ENCODE measurements at places on chromosomes 3 and 15. TPM values are rescaled to one million over a fixed set of nuclear protein-coding genes. Genes with fewer than 3 reads are reported as not detected.

DNA sequence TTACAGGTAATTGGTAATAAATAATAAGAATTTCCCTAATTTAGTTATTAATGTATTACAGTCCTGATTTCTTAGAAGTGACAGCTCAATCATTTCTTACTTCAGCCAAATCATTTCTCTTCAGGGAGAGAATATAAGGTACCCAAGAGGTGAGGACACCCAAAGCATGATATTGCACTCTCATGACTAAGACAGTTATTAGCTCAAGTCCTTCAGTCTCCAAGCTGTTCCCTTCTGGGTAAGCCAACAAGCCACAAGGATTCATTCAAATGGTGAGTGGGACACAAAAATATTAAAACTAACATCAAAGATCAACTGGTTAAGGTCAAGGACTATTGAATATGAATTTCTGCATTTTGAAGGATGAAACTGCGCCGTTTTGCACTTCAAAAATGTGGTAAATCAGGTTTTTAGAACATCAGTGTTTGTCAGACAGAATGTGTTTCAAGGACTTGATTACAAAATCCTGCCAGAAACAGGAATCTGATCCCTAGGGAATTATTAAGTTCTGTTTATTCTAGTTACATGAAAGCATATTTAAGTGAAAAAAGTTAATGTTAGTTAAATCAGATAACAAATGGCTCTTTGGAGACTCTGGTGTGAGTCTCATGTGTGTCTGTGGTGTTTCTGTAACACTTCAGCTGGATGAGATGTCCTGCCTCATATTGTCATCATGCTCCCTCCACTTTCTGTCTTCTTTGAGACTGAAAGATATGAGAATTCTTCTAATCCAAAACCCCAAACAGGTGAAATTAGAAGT, 101.7 kb upstream of the COL8A1 start:
- no peak for DNase-seq

The CCDC13 gene
- not detected for total RNA-seq

The THPO gene
- not detected for total RNA-seq

DNA sequence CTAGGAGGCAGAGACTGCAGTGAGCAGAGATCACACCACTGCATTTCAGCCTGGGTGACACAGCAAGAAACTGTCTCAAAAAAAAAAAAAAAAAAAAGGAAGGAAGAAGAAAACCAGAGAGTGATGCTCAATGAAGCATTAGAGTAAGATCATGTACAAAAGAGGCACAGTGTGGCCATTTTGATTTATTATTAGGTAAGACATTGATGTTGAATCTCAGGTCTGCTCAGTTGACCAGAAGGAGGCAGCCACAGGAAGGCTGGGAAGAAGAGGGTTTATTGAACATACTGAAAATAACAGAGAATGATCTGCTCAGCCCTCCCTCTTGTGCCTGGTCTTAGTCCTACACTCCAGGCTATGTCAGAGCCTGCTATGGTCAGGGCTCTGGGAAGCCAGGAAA, 15.6 kb downstream of the LRRK1 start:
- peak; percentile 50 for DNase-seq

DNA sequence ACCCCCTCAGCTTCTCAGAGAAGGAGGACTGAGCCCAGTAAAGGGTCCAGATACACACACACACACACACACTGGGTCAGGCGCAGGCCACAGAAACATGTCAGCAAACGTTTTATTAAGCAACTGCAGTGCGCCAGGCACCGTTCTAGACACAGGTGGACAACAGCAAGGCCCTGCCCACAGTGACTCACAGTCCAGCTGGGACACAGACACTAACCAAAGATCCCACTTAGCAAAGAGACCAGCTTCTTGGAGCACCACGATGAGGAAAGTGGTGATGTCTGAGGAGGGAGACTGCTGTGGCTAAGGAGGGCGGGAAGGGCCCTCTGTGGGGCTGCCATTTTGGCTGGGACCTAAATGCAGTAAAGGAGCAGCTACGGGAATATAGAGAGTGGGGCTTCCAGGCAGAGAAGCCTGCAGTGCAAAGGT, 2.8 kb upstream of the VILL start:
- no peak for DNase-seq

- DNase-seq: peak; percentile 16
These were observed 14.8 kb downstream of the LTF start for GRCh38 chr3:46449755-46450552.

The NR2F2 gene
- 37.8 TPM for total RNA-seq

GRCh38 chr15:65086680-65087111, 10.2 kb downstream of the KBTBD13 start:
- DNase-seq: no peak

DNA sequence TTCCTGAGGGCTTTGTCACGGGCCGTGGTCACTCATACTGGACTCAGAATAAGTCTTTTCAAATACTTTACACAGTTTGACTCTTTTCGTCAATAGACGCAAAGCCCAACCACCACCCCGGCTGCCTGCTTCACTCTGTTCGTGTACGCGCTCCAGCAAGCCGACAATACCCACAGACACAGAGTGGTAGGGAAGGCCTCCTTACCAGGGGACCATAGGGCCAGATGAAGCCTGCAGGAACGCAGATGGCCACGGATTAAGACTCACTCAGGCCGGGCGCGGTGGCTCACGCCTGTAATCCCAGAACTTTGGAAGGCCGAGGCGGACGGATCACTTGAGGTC, 29.7 kb downstream of the EFCAB12 start:
- peak; percentile 35 for DNase-seq

The PRSS50 gene
- total RNA-seq: not detected

GRCh38 chr15:25710184-25710583, 152.9 kb downstream of the ATP10A start:
- no peak for DNase-seq

DNA sequence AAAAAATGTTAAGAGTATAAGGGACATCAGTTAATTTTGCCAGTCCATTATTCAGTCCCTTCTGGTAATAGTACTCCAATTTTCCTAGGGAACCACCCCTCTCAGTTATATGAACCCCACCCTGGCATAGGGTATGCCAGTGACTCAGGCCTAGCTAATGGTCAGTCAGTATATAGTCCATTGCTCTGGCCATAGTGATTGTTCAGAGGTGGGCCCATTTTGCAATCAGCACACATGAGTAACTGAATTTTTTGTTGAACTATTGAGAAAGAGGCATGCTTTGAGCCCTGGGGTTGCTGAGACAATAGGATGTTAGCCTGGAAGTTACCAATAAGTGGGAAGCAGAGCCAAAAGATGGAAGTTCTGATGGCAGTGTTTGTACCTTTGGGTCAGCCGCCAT, 4.1 kb downstream of the LRCH3 start:
- DNase-seq: peak; percentile 36

GRCh38 chr3:115652738-115653137, 29.4 kb downstream of the GAP43 start:
- no peak for DNase-seq

GRCh38 chr3:73433079-73433478, 191.7 kb downstream of the PDZRN3 start:
- no peak for DNase-seq

DNA sequence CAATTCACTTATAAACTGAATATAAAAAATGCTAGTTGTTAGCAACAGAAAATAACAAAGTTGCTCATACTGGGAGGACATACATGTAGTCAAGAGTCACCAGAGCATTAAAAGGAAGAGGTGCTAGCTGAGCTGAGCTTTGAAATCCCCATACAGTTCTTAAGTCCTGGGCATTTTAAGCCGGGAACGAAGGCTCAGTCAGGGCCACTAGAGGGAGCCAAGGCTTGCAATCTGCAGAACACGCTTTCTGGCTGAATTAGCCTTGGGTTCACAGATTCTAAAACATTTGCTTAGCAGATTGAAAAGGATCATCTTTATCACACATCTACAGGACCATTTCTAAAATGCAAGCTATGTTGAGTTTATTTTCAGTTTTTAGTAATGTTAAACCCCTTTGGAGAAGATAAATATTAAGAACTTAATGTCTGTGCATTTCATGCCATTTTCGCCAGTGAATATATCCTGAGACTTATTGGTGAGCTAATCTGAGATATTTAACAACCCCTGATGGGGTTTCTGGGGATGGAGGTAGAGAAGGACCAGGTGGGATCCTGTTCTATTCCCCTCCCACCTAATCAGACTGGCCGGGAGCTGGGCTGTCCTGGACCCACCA, 26.3 kb upstream of the MNS1 start:
- peak; percentile 62 for DNase-seq

The HHATL gene
- total RNA-seq: not detected

GRCh38 chr15:96320107-96320506, 10.4 kb upstream of the NR2F2 start:
- DNase-seq: no peak

DNA sequence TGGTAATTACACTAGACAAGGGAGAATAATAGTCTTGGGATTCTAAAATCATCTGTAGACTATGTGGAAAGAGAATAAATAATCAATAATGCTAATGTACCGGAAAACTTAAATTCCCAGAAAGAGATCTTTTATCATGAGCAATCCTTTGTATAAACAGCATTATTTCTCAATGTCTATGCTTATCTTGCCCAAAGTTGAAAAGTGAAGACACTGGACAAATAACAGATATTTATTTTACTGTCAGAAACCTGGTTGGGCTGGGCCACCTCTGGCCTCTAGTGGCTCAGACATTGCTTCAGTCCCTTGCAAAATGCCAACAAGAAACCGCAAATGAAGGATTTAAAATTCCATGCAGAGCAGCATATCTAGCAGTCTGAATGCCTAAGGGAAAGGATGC, 409.9 kb downstream of the FHIT start:
- peak; percentile 57 for DNase-seq

The SKOR1 gene
- total RNA-seq: 0.12 TPM

DNA sequence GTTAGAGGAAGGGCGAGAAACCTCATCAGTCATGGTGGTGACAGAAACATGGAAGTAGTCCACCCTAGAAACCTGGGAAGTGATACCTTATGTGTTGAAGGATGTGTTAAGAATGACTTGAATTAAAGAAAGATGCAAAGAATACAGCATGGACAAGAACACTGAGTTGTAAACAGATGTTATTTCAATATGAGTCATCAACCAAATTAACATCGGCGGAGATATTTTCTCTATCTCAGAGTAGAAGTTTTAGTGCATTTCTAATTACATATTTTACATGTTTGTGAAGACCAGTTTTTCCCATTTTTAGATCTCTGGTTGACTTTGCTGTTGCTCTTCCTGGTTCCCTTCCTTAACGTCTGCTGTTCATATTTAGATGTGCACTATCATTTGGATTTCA, 268.8 kb upstream of the TBL1XR1 start:
- DNase-seq: no peak

The HRH1 gene
- 13.9 TPM for total RNA-seq

The MUSTN1 gene
- not detected for total RNA-seq

- peak; percentile 72 for DNase-seq
These were observed 152.2 kb downstream of the ALCAM start for GRCh38 chr3:105518806-105519418.

The CCR8 gene
- not detected for total RNA-seq

The AADAC gene
- not detected for total RNA-seq

- no peak for DNase-seq
These were observed 37.8 kb upstream of the MUC4 start for GRCh38 chr3:195849322-195850074.

The FEZF2 gene
- not detected for total RNA-seq

GRCh38 chr3:55571913-55572312, 84.8 kb upstream of the WNT5A start:
- peak; percentile 80 for DNase-seq

DNA sequence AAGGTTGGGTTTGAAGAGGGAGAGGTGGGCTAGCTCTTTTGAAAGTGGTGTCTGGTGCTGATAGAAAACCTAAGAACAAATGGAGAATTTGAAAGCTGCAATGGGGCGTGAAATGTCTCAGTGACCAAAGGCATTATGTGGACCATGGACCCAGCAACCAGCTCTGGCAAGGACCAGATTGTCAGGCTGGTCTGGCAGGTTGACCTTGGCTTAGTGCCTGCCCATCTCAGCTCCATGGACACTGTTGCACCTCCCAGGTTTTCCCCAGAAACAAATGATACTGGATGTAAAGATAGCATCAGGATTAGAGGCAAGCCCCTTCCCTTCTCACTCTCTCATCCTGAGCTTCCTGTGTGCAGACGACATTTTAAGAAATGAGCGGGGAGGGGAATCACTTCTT, 302.9 kb upstream of the LRRFIP2 start:
- DNase-seq: no peak

- DNase-seq: no peak
These were observed 130.2 kb upstream of the STRIT1 start for GRCh38 chr3:155423526-155424322.

DNA sequence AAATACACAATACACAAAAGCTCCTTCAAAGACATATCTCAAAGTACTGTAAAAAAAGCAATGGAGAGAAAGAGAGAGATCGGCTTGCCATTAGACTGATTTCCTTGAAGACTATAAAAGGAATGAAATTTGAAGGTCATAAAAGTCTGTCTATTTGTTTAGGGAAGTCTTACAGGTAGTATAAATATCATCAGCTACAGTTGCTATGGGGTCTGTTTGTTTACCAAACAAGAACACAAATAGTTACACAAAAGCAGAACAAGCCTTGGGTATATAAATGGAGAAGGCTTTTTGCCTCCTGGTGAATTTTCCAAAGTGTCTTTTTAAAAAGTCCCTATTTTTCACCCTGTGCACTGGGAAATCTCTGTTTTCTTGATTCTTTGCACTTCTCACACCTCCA, 552.3 kb downstream of the FOXP1 start:
- no peak for DNase-seq

The IL20RB gene
- total RNA-seq: 2.4 TPM

DNA sequence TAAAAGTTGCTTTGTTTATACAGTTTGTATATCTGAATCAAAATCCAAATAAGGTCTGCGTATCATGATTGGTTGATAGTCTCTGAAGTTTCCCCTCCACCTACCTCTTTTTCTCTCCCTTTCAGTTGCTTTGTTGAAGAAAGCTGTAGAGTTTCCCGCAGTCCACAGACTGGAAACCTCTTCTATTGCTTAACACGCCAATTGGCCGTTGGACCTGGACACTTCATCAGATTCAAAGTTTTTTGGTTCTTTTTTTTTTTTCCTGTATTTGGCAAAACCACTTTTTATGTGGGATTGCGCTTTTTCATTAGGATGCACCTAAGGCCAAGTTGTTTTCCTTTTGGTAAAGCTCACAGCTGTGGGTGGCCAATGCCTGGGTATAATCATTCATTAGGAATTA, 14.5 kb upstream of the TM4SF1 start:
- no peak for DNase-seq

DNA sequence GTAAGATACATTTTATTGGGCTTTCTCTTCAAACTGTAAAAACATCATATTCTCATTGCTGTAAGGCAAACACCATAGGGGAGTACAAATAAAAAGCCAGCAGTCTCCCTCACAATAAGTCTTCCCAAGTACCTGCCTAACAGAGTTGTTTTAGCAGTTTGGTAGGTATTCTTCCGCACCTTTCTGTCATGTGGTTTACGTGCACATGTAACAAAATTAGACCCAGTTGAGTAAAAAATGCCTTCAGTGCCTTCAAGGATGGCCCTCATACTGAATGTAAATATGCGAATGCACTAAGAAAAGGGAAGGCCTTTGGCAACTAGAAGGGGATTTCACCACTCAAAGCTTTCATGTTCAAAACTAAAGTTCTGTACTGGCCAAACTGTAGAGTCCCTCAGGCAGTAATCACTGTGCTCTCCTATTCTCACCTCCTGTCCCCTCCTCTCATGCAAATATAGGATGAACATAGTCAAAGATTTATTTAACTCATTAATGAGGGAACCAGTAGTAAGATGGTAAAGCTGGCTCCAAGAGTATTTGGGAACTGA, 26.4 kb downstream of the USP3 start:
- no peak for DNase-seq

- no peak for DNase-seq
These were observed 54.4 kb downstream of the KLHL6 start for GRCh38 chr3:183500981-183501704.

GRCh38 chr3:71103430-71103921, 480.1 kb downstream of the FOXP1 start:
- peak; percentile 69 for DNase-seq

- no peak for DNase-seq
These were observed 36.9 kb downstream of the GPR171 start for GRCh38 chr3:151166161-151166560.
